ENCODE measurements at places on chromosomes 12 and 14. TPM values are rescaled to one million over a fixed set of nuclear protein-coding genes. Genes with fewer than 3 reads are reported as not detected.

The TMEM132D gene
- total RNA-seq, result not detected

DNA sequence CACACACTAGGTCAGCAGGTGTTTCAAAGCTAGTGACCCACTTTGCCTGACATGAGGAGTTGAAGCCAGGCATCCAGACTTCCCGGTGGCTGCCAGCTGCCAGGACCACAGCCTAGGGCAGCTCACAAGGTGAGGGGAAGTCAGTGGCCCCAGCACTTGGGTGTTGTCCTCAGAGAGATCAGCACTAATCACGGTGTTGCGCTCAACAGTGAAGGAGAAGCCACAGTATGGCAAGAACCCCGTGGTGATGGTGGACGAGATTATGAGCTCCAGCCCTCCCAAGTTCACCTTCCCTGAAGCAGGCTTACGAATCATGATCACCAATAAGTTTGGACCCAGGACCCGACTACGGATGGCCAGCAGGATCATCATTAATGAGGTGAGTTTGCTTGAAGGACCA lies 59.9 kb upstream of the RIN3 start:
- DNase-seq, result no peak

DNA sequence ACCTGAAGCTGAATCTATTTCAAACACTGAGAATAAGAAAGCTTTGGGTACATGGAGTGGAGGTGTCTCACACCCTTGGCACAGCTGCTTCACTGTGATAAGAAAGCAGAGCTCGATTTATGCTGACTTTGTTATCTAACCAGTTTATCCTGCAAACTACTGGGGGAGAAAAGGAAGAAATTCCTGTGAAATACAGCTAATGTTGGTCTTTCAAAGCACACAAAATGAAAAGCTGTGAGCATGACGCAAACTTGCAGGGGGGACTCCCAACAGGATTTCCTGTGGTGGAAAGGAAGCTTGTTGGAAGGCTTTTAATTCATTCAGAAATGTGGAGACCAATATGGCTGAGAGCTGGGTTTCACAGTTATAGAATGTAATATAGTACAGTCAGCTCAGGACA lies 53.4 kb downstream of the SRGAP1 start:
- DNase-seq, result no peak

GRCh38 chr12:46303039-46303666 lies 34.3 kb upstream of the SLC38A1 start:
- DNase-seq, result no peak

The SDR9C7 gene
- not detected for total RNA-seq

The GUCY2C gene
- not detected for total RNA-seq

The SCYL2 gene
- 28.2 TPM for total RNA-seq

DNA sequence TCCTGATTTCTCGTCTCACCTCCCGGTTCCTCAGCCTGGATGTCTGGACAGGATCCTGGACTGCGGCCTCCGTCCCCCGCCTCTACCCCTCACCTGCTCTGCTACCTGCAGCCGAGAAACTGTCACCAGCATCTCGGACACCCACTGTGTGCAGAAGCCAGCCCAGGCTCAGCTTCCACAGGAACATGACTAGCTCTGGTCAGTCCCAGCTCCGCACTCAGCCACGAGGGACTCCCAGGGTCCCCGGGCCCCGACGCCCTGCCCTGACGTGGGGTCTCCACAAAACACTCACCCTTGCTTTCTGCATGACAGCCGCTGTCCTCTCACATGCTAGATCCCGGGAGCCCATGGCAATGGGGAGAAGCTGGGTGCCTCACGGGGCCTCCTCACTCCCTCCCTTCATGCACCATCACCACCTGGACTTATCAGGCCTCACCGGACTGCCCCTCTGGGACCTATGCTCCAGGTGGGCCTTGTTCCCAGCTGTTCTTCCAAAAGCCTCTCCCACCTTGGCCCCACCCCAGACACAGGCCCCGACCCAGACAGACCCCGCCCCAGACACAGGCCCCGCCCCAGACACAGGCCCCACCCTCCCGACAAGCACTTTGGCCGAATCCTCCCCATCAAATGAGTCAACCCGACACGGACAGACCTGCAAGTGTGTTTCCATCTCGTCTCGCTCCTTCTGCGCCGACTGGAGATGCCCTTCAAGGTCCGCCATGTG lies 26.9 kb upstream of the ANKLE2 start:
- no peak for DNase-seq

DNA sequence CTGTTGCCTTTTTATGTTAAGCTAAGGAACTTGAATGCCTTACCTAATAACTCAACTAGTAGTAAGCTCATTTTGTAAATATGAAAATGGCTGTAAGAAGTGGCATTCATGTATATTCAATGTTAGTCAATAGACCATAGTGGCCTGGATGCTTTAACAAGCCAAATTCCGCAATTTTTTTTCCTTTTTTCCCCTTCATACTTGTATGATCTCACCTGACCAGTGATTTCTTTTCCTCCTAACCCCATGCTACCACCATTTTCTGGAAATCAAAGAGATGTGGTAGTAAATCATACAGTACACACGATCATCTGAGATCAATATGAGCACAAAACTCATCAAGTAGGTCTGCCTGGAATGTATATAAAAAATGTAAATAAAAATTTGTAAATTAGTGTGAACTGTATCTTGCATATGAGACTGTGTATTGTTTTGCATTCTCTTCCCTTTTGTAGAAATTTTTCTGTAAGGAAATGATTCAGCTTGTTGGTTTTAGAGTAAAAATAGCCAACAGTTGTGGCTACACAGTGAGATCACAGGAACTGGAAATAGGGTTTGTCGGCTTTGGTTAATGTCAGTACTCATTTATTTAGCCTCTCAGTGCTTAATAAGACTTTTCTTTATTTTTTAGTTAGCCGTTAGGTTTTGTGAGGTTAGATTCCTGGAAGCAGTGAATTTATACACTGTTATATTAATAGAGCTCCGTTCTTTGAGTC lies 62.5 kb downstream of the ETNK1 start:
- DNase-seq, result no peak

- DNase-seq, result no peak
These were observed 10.1 kb upstream of the SAV1 start for GRCh38 chr14:50678163-50678562.

DNA sequence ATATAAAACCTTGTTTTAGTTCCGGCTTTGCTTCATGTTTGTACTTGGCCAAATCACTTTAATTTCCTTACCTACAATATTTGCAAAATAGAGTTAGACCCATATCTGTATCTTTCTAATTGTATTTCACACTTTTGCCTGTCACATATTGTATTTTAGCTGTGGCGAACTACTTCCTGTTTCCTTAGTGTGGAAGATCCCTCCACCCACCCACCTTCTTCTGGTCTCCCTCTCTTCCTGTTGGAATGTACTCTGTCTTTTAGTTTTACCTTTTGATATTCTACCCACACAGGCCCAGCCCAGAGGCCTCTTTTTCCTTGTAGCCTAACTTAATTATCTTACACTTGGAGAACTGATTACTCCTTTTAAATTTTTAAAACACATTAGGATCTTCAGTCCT lies 78.2 kb downstream of the SCN8A start:
- DNase-seq, result no peak

- DNase-seq, result no peak
These were observed 188.9 kb downstream of the TMX1 start for GRCh38 chr14:51428981-51429380.

- peak; percentile 90 for DNase-seq
These were observed 136.1 kb downstream of the FGD4 start for GRCh38 chr12:32535288-32535999.

GRCh38 chr12:113860059-113860820 lies 105.9 kb downstream of the RBM19 start:
- DNase-seq, result no peak

- DNase-seq, result no peak
These were observed 32.7 kb downstream of the CACNA2D4 start for GRCh38 chr12:1885599-1886245.

GRCh38 chr12:55699471-55700055 lies 8.1 kb downstream of the ITGA7 start:
- DNase-seq, result peak; percentile 14

Data from right cardiac atrium (tissue), 5 donors.